ENCODE measurements at places on chromosomes 16 and 17.

GRCh38 chr17:43935926-43936261 lies 6.4 kb downstream of the PPY start:
- no peak for DNase-seq

DNA sequence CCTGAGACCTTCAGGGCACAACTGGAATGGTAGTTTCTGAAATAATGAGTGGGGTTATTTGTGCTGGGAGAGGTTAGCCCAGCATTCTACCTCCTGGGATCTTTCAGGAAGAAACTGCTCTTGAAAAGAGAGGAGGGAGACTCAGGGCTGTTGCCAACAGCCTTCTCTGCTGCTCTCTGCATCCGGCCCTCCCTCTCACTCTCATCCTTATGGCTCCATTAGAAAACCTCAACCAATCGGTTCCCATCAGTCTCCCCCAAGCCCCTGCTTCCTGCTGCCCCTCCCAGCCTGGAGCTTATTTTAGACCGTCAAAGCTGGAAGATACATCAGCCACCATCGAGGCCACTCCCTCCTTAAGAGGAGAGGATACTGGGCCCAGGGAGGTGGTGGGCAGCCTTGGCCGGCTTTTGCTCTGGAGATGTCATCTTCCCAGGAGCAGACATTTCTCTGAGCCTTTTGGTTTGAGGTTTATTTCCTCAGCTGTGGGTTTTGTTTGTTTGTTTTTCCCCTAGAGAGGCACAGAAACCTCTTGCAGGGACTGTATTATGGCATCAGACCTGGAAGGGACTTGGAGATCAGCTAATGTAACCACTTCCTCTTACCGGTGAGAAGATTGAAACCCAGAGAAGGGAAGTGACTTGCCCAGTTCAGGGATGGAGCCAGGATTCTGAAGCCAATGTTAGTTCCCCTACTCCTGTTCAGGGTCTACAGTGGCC lies 2.7 kb downstream of the MPRIP start:
- no peak for DNase-seq

DNA sequence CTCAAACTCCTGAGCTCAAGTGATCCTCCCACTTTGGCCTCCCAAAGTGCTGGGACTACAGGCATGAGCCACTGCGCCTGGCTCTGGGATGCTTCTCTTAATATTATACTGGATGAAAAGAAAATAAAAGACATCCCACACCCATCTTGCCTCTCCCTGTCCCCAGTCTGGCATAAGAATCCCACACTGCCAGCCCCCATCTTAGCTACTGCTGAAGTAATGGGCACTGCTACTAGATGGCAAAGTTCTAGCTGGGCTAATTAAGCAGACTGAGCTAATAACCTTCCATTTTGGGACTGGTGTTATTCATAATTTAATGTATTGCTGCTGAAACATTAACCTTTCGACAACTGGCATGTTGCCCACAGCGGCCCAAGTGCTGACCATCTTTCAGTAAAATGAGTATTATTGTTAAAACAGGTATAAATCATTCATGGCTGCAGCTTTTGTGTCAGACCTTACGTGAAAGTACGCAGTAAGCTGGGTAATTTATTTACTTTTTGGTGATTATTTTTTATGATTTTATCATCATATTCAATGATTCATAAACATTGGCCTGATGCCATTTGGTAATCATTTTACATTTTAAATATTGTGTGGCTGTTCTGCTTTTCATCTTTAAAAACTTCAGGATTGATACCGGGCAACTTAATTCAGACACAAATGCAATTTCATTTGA lies 47.4 kb upstream of the ZFHX3 start:
- no peak for DNase-seq

DNA sequence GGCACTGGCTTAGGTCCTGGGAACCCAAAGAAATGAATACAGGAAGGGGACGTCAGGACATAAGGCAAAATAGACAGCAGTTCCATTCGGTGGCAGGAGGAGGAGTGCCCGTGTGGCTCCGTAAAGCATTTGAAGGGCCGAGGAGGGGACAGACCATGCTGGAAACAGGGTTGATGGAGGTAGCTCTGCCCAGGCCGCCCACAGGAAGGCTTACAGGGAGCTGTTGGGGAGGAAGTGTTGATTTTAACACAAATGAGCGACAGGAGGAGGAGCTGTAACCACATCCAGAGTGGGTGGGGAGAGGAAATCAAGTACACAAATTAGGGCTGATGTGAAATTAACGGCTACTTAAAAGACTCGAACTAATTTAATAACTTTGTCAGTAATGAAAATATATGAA lies 54.6 kb downstream of the RBFOX3 start:
- no peak for DNase-seq

DNA sequence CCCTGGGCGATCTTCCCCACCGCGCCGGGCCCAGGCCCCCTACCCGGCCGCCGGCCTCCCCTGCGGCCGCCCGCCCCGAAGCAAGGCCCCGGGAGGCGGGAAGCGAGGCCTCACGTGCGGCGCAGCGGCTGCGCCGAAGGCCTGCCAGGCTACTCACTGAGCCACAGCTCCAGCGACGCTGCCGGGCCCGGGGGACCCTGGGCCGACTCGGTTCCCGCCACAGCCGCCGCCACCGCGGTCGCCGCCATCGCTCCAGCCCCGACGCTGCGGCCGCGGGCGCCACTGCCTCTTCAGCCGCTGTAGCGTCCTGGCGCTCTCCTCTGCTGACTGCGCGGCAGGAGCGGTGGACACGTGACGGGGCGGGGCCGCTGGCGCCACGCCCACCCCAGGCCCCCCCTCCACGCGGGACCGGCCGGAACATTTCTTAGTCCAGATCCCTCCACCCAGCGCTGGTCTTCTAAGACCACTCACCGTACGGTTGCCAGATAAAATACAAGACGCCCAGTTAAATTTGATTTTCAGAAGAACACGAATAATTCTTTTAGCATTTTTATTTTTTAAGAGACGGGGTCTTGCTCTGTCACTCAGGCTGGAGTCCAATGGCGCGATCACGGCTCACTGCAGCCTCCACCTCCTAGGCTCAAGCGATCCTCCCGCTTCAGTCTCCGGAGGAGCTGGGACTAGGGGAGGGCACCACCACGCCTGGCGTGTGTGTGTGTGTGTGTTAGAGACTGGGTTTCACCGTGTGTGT lies at the start of gene GGA2:
TSS of gene GGA2 (minus strand) at position 331 of the 751 bp plus-strand sequence. CDS start at position 248, 83 bp downstream.
- peak; percentile 90 for DNase-seq

- peak; percentile 29 for DNase-seq
Measured at GRCh38 chr16:15055141-15056053, 477 bp downstream of the NTAN1 start.

DNA sequence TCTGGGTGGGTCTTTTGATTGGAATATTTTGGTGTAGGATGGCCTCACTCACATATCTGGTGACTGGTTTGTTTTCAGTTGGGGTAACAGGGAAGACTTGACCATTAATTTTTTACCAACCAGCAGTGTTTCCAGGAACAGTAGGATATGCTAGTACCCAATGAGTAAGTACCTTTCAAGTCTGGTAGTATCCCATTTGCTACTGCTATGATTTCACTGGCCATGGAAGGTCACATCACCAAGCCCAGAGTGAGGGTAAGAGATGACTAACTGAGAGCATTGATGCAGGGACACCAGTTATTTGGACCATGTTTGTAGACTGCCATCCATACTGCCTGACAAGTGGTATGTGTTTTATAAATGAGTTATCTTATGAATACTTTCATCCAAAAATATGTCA lies 277.7 kb downstream of the MAP2K6 start:
- DNase-seq = no peak

DNA sequence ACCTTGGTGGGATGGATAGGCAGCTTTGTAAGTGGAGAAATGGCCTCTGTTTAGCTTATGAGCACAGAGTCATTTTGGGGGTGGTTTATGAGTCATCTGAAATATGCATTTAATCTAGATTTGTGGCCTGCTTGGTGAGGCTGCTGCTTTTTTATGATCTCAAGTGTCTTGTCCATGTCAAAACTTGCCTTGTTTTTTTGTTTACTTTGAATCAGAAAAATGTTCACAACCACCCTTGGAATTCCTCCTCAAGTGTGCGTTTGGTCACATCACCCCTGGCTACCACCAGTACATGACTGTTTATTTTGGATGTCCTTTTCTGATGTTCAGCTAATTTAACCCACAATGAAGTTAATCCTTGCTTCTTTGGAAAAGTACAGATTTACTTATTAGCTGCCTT lies 64.6 kb downstream of the FTO start:
- no peak for DNase-seq

- DNase-seq = no peak
Measured at GRCh38 chr16:81755915-81756614, 23.0 kb upstream of the PLCG2 start.

- no peak for DNase-seq
Measured at GRCh38 chr17:82092628-82092994, 5.4 kb downstream of the FASN start.

DNA sequence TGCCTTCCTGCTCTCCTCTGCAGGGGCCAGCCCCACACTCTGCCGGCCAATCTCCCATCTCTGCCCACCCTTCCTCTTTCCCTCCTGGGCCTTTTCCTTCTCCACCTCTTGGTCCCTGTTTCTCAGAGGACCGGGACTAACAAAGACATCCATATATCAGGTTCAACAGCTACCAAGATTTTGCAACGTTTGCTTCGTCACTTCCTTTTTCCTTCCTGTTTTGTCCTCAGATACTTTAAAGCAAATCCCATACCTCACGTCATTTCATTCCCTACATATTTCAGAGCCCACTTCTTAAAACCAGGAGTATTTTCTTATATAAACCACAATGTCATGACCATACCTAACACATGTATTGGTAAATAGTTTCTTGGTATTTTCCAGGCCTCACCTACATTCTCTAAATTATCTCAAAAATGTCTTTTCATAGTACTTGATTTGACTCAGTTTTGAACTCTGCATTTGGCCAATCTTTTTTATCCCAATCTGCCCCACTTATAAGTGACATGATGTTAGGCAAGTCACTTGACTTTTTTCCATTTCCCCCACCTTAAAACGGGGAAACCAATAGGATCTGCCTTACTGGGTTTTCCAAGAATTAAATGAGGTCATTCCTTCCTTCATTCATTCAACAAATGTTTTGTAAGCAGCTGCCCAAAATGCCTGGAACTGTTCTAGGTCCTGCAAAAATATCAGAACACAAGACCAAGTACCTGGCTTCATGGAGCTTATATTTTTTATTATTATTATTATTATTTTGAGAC lies 7.2 kb upstream of the USP10 start:
- DNase-seq = no peak

DNA sequence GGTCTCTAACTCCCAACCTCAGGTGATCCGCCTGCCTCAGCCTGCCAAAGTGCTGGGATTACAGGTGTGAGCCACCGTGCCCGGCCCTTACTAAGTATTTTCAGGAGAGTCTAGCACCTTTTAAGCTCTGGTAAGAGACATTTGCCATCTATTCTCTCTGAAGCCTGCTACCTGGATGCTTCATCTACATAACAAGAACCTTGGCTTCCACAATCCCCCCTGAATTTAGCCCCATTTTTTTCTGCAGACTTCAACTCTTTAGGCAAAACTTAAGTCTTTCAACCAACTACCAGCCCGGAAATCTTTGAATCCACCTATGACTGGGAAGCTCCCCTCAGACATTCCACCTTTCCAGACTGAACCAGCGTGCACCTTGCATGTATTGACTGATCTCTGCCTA lies 14.0 kb upstream of the UBE2I start:
- DNase-seq = no peak

DNA sequence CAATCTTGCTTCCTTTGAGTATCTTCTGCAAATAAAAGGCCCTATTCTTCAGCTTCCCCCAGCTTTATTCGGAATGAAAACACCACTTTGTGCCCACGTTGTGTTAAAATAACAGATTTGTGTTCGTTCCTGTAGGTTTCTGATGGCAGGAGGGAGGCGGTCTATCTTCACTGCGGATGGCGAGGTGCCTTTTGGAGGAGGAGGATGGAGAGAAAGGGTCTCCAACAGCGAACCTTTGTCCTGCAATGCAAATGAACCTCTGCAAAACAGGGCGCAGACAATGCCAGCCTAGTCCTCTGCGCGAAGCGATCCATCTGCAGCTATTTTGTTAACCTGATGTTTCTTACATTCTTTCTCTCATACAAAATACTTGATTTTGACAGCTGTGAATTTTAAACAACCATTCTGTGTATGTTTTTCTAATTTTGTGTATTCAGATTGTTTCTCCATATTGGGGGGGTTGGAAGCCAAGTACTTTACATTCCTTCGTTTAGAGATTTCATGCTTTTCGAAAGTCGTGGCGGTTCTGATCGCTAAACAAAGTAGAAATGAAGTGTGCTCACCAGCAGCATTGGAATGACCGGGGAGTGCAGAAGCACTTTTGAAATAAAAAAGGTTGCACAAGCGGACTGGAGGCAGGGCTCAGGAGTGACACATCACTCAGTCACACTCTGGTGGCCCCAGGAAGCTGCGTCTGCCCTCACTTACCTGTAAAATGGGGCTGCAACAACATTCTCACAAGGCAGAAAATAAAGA lies 279.0 kb upstream of the IRX5 start:
- DNase-seq = no peak

DNA sequence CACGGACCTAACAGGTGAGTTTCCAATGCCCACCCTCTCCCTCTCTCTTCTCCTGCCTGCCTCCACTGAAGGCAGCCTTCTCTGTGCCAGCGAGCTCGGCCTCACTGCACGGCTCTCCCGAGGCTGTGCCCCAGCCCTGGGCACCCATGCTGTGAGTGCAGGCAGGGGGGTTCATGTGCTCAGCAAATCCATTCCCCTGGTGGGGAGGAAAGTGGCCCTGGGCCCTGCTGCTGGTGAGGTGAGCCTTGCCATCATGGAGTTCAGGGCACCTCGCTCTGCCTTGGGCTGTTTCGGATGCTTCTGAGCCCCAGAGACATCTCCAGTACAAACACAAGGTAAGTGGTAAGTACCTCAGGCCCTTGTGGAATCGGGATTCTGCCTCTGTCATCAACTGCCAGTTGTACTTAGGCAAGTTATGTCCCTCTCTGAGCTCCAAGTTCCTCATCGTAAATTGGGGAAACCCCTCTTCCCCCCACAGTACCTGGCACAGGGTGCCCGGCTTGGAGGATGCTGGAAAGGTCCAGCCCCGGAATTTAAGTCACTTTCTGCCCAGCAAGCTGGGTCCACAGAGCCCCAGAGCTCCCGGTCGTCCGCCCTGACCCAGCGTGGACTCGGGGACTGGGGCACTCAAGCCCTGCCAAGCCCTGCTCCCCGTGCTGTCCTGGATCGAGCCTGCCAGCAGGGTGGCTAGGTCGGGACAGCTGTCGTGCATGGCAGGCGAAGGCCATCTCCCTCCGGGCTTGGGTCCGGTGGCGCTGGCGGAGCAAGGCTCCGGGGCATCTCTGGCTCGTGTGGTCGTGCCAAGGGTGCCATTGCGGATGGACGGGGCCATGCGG lies 684 bp upstream of the NUDT16L1 start:
- DNase-seq = no peak

DNA sequence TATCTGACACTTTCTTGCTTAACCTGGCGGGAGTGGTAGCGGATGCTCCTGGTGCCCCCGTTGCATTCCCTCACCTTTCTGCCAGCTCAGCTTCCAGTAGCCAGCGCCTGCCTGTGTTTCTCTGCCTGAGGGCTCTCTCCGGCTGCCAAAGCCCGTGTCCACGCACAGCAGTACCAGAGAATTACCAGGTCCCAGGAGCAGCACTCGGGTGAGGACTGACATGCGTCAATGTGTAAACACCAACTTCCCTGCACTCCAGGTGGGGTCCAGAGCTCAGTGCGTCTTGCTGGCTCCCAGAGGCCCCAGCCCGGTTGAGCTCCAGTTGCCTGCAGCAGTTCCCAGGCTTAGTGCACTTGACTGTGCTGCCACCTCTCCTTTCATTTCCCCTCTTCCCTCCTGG lies 54.8 kb downstream of the CDH13 start:
- no peak for DNase-seq
